ENCODE measurements at places on chromosomes 16 and 17.

DNA sequence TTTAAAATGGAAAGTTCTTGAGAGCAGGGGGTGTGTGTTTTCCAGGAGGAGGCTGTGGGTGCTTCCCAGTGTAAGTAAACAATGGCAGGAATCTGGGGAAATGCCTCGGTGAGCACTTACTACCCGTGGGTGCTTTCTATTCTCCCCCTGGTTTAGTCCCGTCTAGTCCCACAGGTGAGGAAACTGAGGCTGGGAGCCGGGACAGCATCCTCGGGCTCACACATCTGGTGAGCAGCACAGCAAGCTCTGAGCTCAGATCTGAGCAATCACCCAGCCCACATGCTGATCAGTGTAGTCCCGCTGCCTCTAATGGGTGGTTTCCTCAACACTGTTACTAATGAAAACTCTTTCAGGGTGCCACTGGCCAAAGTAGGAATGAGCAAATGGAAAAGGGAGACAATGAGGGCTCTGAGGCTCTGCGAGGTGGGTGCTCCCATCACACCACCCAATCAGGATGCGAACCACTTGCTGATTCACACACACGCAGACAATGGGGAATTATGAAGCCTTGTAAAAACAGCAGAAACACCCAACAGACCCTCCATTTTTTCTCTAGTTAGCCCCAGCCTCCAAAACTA, 202.6 kb downstream of the PARN start:
- DNase-seq, result no peak

GRCh38 chr17:75571197-75571884, 16.3 kb upstream of the MYO15B start:
- no peak for DNase-seq

DNA sequence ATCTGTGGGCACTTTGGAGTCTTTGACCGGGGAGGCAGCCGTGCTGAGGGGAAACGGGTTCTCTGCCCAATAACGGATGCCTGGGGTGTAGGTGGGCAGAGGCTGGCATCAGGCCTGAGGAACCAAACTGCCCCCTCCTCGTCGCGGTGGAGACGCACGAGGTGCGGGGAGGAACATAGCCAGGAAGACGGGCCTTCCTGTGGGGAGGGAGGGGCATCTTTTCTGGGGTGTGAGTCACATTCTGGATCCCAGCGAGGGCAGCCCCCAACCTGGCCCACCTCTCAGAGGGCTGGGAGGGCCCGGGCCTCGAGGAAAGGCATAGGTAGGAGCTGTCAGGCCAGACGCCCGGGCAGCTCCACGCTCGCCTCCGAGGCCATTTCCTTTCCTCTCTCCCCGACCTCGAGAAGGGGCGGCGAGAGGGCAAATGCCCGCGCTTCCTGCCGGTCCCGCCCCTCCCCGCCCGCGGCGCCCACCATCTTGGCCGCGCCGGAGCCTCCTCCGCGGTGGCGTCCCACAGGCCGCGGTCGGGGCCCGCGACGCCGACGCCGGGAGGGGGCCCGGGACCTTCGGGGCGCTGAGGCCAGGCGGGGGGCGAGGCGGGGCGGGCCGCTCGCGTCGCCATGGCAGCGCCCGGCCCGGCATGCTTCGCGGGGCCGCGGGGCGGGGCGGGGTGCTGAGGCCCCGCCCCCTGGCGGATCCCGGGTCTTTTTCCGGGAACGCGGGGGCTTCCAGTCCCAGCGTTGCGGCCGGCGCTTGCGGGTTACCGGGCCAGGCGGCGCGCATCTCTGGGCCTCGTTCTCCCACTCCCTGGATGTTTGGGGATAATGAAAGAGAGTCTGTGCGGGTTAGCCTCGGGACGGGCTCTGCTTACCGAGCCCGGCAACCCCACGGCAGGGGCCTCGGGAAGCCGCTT, 13.2 kb downstream of the RAI1 start:
- DNase-seq, result peak; percentile 29

DNA sequence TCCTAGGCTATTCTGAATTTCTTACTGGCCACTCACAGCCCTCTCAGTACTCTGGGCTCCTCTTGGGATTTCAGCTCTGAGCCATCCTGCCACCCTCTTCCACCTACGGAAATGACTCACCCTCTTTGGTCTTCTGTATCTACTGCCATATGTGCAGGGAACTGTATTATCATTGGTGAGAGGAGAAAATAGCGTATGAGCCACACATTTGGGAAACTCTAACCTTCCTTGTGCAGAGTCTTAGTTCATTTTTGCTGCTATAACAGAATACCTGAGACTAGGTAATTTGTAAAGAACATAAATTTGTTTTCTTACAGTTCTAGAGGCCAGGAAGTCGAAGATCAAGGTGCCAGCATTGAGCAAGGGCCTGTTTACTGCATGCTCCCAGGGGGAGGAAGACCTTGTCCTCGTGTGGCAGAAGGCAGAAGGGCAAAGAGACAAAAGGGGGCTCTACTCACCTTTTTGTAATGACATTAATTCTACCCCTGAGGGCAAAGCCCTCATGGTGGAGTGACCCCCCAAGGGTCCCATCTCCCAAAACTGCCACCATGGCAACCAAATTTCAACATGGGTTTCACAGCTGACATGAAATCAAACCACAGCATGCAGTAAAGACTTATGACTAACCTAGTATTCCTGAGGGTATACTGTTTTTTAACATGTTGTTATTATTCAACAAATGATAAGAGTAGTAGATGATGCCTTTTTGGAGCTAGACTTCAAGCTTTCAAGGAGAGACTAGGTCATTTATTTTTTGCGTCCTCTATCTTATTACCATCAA, 191.8 kb downstream of the PRKCA start:
- DNase-seq, result no peak

- DNase-seq, result no peak
Observed at GRCh38 chr17:28763137-28763799, 19.5 kb downstream of the TRAF4 start.

DNA sequence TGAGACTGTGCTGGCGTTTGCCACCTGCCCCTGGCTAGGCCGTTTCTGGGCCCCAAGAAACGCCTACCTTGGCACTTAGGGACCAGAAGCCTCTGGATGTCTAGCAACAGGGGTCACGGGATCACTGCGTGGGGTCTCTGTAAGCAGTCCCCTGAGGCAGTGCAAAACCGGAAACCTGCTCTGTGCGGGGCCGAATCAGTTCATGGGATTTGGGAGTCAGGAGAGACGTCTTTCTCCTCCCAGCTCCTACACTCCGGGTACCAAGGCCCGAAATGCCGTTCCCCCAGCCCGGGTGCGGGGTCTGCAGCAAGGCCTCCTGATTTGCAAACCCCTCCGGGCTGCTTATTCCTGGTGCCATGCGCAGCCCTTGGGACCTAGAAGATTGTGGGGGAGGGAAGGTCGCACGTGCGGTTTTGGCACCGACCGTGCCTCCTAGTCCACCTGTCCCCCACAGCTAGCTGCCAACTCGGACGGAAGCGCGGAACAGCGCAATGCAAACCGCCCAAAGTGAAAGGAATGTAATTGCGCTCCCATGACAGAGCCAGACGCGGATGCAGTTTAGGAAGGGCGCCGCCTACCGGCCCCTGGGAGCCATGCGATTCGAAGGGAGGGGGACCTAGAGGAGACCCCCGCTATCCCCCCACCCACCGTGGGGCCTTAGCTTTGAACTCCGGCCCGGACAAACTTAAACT, 6.5 kb downstream of the IRX5 start:
- DNase-seq, result no peak

DNA sequence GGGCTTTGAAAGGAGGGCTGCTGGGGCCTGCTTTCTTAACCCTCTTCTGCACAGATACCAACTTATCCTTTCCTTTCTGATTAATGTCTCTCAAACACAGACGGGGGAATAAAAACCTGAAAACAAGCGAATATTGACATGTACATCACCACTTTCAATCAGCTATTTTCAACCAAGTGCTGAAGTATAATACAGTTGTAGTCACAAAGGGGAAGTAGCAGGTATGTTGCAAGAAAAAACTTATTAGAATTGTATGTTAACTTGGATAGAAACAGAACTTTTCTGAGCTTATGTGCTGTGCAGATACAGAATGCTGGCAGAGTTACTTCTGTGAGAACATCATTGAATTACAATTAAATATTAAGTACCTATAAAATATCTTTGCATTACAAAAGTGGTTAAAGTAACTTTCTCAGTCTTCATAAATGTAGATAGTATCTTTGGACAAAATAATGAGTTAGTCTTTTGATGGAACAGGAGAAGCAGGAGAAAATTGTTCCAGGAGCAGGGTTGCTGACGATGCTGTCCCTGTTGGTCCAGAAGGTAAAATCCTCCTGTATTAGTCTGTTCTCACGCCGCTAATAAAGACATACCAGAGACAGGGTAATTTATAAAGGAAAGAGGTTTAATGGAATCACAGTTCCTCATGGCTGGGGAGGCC, 59.5 kb downstream of the RPTOR start:
- no peak for DNase-seq

GRCh38 chr17:73043686-73044581, 48.6 kb downstream of the SLC39A11 start:
- no peak for DNase-seq

GRCh38 chr17:81964081-81964849, 3.3 kb upstream of the NOTUM start:
- no peak for DNase-seq

DNA sequence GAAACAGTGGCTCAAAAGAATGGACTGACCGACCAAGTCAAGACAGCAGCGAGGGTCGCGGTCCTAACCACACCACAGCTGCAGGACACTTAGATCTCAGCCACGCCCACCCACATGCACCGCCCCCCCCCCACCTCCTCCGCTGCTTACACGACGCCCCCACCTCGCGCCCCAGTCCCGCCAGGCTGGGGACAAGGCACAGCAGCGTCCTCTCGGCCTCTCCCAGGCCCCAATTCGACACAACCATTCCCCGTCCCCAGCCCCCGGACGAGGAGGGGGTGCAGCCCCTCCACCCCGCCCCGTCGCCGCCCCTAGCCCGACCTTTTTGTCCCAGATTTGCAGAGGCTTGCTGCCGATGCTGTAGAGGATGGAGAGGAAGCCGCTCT, 477 bp downstream of the CFAP20 start:
- DNase-seq, result no peak

DNA sequence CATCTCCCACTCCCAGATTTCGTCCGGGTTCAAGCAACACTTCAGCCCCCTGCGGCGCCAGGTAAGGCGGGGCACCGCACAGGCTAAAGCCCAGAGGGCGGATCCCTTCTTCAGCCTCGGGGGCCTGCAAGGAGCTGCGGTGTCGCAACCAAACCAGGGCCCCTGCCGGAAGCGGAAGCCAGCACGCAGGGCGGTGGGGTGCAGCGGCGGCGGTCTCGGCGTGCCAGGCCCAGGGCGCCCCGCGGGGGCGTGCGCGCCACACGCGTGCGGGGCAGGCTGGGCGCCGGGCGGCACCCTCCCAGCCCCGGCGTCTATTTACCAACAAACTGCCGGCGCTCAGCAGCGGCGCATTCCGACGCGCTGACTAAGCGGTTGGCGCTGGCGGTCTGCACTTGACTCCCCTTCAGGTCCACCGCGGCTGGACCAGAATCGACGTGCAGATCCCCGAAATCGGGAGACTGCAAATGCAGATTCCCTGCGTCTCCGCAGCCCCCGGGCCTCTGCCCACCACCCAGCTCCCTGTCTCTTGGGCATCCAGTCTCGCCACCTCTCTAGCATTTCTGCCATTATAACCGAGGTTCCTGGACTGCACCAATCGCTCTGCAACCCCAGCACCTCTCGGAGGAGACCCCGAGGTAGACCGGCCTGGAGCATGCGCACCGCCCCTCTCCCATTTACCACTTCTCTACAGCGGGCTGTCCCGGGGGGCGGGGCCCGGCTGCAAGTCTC, 421 bp upstream of the DLX4 start:
- DNase-seq, result no peak

Data from stimulated activated CD4-positive, alpha-beta T cell treated with anti-CD3 and anti-CD28 coated beads, Interleukin-1b, Interleukin-23, amount 100 ng/mL, for 1 hour (primary cell).